ENCODE measurements at places on chromosomes 12 and 14. TPM values are rescaled to one million over a fixed set of nuclear protein-coding genes. Genes with fewer than 3 reads are reported as not detected.

The PTGER2 gene
- 0.57 TPM for total RNA-seq

The FBLN5 gene
- 37.8 TPM for total RNA-seq

The PLXNC1 gene
- total RNA-seq: 0.52 TPM

The KLRK1 gene
- 0.28 TPM for total RNA-seq

The MGP gene
- 60.2 TPM for total RNA-seq

The GPR162 gene
- 2.8 TPM for total RNA-seq

The DCN gene
- 302 TPM for total RNA-seq

The CHURC1 gene
- 112 TPM for total RNA-seq

Measured in psoas muscle (tissue), 8 donors.